BJ (cell line): ENCODE measurements at places on chromosomes 4 and X.

GRCh38 chr4:151649479-151649878 lies 111.3 kb downstream of the GATB start:
- no peak for DNase-seq

GRCh38 chrX:31397119-31397518 lies 325.3 kb upstream of the FTHL17 start:
- peak; percentile 20 for DNase-seq

DNA sequence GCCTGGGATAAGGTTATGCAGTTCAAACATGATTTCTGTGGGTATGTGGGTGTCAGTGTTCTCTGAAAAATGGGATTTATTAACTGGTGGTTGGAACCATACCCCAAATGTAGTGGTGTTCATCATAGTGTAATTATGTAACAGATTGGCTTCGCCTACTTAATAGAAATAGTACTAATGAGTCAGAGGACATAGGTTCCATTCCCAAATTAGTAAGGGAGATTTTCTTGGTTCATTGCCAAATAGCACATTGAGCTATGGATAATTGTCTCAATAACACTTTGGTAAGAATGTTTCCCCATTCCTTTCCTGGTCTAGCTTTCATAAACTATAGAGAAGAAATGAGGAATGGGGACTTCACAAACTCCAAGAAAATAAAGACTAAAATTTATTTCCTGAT lies 20.5 kb upstream of the CYBB start:
- no peak for DNase-seq

- DNase-seq = no peak
These were observed 12.0 kb downstream of the ACOX3 start for GRCh38 chr4:8428288-8429097.

DNA sequence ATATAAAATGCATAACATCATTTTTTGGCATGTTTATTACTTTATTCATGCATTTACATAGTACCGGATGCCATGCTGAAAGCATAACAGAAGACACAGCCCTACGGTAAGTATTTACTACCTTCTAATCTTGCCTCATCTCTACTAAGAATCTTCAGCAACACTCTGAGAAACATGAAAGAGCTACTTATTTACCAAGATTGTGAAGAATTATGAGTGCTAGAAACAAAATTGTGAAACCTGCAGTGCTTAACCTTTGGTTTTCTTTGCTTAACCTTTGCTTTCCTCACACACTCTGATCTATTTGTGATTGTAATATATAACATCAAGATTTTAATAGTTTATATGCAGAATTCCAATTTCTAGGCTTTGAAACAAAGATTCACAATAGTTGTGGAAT lies 7.4 kb downstream of the ANTXR2 start:
- DNase-seq = no peak

- no peak for DNase-seq
These were observed 71.4 kb upstream of the TTC29 start for GRCh38 chr4:147017081-147017480.

GRCh38 chr4:2226261-2226660 lies 15.7 kb downstream of the HAUS3 start:
- DNase-seq = no peak

DNA sequence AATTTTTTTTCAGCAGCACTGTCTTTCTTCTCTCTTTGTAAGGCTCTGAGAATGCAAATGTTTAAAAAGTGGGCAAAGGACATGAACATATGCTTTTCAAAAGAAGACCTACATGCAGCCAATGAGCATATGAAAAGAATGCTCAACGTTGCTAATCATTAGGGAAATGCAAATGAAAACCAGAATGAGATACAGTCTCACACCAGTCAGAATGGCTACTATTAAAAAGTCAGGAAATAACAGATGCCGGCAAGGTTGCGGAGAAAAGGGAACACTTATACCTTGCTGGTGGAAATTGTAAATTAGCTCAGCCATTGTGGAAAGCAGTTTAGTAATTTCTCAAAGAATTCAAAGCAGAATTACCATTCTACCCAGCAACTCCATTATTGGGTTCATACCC lies 51.6 kb downstream of the BMP15 start:
- DNase-seq = no peak

DNA sequence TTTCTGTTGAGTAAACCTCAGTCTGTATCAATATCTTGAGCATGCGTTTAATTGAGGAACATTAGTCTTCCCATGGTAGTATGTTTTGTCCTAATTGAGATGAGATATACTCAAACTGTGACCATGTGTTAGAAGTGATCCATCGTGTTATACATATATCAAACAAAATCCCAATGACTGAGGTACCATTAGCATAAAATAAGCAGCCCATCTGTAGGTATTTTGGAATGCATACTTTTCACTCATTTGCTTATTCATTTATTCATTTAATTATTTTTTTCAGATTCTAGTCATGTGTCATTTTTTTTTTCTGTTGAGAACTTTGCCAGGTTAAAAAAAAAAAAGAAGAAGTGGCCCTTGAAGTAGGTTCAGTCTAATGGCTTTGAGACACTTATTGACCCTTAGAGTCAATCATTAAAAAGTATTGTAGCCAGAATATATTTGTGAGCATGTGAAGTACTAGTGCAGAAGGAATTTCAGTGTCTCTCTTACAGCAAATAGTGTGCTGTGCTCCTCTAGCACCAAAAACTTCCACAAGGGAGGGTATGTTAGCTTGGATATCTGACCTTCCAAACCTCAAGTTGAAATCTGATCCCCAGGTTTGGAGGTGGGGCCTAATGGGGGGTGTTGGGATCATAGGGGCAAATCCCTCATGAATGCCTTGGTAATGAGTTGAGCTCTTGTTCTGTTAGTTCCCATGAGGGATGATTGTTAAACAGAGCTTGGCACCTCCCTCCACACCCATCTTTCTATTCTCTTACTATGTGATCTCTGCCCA lies 130.8 kb upstream of the NPY2R start:
- no peak for DNase-seq

DNA sequence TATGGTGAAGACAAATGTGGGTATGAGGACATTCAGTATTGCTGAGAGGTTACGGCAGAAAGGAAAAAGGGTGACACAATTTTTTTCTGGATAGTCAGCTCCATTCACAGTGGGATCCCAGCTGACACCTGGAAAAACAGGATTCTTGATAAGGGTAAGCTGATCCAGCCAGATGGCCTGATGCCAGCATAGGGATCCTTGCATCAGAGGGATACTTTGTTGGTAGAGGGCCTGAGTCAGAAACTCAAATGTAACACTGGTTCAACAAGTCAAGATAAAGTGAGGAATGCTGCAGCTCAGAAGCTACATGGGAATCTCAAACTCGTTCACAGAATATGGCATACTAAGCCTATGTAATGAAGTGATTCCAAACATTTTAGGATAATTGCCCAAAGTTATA lies 726.7 kb downstream of the C4orf33 start:
- DNase-seq = no peak

DNA sequence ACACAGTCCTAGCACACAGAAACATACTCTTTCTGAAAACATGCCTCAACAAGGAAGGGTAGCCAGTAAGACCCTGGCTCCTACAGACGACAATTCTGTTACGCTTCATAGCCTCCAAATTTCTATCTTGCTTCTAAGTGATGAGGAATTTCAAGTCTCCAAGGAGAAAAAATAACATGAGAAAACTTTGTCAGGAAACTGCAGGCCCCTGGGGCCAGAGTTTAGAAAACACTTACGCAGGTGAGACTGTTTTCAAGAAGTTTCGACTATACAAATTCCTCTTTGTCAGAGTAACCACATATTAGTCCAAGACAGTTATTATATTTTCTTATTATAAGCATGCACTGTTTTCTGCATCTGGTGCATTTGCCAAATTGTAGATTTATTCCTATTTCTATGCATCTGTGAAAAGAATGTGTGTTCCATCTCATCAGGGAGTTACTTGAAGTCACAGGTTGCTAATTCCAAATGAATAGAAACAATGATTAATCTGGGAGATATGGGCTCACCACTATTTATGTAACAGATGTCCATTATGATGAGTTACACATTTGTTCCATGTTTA lies 30.3 kb upstream of the HCCS start:
- DNase-seq = no peak

GRCh38 chrX:120087289-120088017 lies 10.0 kb upstream of the RHOXF2B start:
- no peak for DNase-seq

GRCh38 chr4:6250235-6250983 lies 19.2 kb upstream of the WFS1 start:
- DNase-seq = peak; percentile 7

GRCh38 chr4:106371161-106371560 lies 2.6 kb upstream of the GIMD1 start:
- peak; percentile 30 for DNase-seq

- DNase-seq = no peak
These were observed 281.0 kb upstream of the MAOA start for GRCh38 chrX:43375136-43375535.

GRCh38 chr4:128768373-128768996 lies 41.0 kb upstream of the JADE1 start:
- no peak for DNase-seq

DNA sequence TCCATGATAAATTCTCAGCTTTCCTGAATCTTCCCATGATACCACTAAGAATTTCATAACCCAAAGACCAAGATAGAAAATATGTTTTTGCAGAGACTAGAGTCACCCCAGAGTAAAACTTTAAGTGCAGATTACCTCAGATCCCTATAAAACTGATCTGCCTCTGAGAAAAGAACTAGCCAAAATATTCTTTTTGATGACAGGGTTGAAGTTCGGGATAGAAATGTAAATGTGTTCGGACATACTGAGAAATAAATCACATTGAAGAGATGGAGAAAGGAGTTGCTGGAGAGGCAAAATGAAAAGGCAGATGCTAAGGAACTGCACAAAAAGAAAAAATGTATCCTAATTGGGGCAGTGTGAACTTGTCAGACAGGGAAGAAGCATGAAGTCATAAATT lies 501.8 kb downstream of the ANKRD50 start:
- no peak for DNase-seq

DNA sequence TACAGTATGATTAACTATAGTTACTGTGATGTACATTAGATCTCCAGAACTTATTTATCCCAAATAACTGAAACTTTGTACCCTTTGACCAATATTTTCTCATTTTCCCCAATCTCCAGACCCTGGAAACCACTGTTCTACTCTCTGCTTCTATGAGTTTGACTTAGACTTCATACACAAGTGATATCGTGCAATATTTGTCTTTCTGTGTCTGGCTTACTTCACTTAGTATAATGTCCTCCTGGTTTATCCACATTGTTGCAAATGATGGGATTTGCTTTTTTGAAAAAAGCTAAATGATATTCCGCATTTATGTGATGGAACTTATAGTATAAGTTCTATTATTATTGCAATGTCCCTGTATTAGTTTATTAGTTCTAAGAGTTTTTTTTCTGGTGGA lies 81.8 kb upstream of the SOD3 start:
- no peak for DNase-seq

DNA sequence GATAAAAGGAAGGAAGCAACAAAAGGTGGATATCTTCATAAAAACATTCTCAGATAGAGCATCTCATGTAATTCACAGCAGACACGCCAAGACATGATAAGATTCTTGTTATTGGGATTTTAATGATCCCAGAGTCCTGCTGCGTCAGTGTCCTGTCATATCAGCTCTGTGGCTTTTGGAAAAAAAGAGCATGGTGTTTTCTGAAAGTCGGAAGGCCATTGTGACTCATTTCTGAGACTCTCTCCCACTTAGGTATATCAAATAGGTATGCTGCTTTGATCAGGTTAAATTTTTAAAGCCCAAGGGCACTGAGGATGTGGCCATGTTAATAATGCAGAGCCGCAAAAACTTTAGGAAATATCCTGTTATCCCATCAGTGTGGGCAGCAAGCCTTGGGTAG lies 481.0 kb downstream of the KCNIP4 start:
- no peak for DNase-seq

- DNase-seq = no peak
These were observed 66.3 kb downstream of the TAB3 start for GRCh38 chrX:30822764-30823163.

- peak; percentile 88 for DNase-seq
These were observed 10.3 kb downstream of the PKD2 start for GRCh38 chr4:88017516-88018297.

GRCh38 chr4:20219521-20219920 lies 32.2 kb upstream of the SLIT2 start:
- no peak for DNase-seq

DNA sequence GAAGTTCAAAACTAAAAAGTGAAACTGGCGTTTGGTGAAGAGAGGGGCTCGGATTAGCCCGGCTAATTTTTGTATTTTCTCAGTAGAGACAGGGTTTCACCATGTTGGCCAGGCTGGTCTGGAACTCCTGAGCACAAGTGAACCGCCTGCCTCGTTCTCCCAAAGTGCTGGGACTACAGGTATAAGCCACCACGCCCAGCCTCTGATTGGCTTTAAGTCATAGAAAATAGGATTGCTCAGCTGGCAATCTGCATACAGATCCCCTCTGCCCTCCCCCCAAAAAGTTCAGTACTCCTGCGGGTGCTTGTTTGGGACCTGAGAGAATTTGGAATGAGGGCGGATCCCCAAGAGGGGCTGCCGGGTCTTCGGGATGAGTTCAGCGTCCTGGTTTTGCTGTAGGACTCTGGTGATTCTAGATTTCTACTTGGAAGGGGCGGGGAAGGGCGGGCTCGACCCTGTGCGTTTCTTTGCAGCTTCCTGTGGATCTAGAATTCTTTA lies 537 bp upstream of the PRKX start:
- no peak for DNase-seq

GRCh38 chrX:54157561-54157960 lies 25.5 kb downstream of the FAM120C start:
- no peak for DNase-seq

DNA sequence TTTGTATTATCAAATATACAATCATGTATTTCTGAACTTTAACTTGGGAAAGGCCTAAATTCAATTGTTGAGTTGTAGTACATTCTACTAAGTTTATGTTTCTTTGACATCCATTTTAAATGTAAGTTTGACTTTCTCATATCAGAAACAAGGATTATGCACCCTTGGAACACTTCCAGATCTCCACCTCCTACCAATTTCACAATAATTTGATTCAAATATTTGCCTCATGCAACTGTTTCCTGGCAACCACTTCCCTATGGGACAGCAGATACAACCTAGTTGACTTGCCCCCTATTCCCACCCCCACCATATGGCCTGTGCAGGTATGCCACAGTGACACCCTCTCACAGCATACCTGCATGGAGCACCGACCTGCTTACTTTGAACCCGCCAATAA lies 506.4 kb upstream of the PABPC4L start:
- DNase-seq = no peak

DNA sequence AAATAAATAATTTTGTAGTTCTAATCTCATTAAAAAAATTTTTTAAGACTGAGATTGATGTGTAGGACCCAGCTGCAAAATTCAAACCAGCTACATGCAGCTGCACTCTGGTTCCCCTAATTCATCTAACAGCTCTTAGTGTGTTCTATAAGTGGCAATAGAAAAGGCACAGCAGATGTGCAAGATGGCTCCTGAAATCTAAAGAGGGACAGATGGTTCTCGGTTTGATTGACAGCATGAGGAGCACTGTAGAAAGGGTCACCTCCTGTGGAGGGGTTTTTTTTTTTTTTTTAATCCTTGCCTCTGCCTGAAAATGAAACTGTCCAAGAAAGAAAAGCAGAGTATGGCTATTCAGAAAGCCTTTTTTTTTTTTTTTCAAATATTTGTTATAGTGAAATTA lies 16.9 kb upstream of the OCIAD1 start:
- no peak for DNase-seq

GRCh38 chr4:22129454-22130029 lies 181.0 kb upstream of the KCNIP4 start:
- DNase-seq = peak; percentile 1
